ENCODE measurements at places on chromosomes 1 and 21.

- no peak for DNase-seq
Measured at GRCh38 chr1:43286115-43286514, 734 bp upstream of the C1orf210 start.

DNA sequence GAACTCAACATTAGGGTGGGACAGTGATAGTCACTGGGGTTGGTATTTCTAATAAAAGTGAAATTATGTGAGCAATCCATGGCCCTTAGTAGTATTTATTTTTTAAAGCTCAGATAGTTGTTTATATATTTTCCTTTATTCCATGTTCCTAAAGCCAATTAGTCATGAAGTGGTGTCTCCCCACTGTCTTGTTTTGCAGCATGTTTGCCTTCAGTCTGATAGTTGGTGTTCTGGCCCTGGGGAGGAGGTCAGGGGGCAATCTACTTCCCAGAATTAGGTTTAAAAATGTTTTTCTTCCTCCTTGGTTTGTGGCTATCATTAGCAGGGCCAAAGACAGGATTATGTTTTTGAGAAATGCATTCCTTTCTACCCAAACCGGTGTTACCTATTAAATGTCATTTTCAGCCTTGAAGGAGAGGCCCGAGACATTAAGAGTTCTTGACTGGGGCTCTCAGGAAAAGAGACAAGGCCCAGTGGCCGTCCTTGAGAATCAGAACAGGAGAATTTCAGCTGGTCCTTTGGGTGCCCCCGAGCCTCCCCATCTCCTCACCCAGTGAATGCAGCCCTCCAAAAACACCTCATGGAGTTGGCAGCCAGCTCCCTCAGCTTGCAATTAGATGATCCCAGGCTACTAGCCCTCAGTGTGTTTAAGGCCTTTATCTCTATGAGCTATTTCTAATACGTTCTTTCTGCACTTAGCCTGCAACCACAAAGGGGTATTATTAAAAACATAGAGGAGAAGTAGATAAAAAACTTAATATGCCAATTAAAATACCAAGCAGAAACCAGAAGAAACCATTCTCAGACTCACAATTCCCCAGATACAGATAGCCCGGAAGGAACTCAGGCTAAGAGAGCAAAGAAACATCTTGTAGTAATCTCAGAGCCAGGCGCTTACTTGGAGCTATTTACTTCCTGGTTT is 71.3 kb upstream of the NGF start:
- no peak for DNase-seq

DNA sequence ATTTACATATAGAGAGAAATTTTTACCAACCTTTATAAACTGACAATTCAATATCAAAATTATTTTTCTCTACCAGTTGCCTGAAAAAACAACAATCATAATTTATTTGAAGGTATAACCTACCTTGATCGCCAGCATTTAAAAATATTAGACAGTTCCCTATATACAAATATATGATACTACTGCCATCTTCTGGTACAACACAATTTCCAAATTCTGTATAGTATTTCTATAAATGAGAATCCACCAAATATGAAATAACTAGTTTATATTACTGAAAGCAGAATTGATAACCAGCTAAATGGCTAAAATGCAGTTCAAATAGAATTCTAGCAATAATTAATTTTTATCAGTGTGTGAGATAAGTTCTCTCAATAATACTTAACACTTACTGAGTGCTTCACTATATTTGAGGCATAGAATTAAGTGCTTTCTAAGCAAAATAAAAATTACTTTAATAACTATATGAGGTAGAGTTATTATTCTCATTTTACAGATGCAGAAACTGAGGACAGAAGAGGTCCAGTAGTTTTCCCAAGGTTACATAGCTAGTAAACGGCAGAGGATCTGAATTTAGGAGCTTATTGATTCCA is 75.6 kb downstream of the PIGK start:
- DNase-seq = peak; percentile 9

- no peak for DNase-seq
Measured at GRCh38 chr1:10508511-10508951, 33.8 kb downstream of the PEX14 start.

DNA sequence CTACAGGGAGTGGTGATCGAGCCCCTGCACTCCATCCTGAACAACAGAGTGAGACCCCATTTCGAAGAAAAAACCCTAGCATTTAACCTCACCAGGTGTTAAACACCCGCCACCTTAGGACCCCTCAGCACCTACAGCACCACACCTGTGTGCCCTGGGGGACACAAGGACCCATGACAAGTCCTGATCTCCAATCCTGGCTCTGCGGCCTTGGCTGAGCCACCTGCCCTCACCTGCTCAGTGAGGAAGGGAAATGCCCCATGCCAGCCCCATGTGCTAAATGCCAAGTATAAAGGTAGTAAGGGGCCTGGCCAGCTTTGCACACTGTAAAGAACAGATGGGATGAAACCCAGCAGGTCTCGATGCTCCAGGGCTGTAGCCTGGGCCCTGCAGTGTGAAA is 11.1 kb downstream of the MRTO4 start:
- no peak for DNase-seq

GRCh38 chr1:92211166-92211565 is 6.5 kb upstream of the C1orf146 start:
- DNase-seq = no peak

DNA sequence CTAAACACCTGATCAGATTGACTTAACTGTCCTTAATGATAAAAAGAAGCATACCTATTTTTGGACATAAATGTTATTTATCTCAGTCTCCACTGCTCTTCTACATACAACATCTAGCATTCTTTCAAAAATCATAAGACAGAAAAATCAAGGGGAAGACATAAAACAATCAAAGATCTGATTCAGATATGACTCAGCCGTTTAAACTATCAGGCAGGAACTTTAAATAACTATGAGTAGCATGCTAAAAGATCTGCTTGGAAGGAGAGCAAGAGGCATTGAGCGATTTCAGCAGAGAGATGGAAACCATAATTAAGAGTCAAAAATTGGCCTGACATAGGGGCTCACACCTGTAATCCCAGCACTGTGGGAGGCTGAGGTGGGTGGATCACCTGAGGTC is 27.2 kb upstream of the SLC22A15 start:
- no peak for DNase-seq

- no peak for DNase-seq
Measured at GRCh38 chr1:30476911-30477459, 246.4 kb downstream of the MATN1 start.

DNA sequence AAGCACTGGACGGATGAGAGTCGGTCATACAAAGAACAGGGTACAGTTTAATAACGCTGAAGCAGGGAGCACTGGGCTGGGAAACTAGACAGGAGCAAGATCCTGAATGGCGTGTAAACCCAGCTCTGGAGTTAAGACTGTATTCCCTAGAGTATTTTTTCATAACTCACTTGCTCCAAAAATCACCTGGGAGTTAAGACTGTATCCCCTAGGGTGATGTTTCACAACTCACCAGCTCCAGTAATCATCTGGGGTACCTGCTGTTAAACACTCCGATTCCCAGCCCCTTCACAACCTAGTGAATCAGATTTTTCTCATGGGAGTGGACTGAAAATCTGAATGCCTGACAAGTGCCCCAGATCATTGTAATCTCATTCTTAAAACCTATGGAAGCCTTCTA is 123.2 kb downstream of the MAB21L3 start:
- no peak for DNase-seq

- no peak for DNase-seq
Measured at GRCh38 chr1:38000529-38001455, 4.5 kb downstream of the FHL3 start.

DNA sequence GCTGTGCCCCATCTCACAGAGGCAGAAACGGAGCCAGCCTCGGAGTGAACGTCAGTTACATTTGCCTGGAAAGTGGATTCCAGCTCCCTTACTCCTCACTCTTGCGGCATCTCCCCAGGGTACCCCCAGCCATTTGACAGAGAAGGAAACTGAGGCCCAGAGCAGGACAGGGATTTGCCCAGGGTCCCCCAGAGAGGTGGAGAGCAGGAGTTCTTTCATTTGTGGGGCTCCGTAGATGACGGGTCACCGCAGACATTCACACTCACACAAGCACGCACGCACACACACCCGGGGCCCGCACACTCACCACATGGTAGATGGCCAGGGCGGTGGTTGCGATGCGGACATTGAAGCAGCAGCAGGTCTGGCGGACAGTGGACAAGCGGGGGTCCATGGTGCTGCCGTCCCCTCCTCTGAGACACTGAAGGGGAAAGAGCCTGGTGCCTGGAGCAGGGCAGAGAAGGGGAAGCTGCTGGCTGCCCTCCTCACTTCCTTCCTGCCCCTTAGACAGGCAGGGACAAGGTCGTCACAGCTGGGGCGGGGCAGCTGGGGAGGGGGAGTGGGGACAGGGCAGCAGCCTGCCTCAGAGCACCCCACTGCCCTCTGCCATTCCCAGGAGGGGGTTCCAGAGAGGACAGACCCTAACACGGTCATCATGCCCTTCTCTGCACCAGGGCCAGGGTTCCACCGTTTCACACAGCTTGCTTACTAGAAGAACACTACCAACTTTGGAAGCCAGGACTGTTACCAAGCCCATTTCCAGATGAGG is at the start of gene LAPTM5:
Gene LAPTM5 (minus strand): TSS at position 423 of the 769 bp plus-strand sequence. CDS start 29 bp downstream, at position 394.
- peak; percentile 49 for DNase-seq

GRCh38 chr1:1997576-1997975 is 6.0 kb downstream of the CFAP74 start:
- no peak for DNase-seq

DNA sequence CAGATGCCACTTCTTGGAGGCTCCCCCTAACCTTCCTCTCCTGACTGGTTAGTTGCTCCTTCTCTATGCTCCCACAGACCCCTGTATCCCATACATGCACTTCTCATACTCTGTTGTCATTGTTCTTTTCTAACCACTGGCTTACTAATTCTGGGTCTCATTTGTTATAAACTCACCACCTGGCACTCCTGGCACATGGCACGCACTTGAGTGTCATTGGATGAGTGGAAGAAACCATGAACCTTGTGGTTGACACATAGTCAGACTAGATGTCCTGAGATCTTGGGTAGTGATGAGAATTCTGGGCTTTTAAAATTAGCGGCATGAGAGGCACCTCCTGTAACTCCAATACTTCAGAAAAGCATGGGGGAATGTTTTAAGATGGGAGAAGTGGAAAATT is 49.3 kb downstream of the TRIM62 start:
- DNase-seq = no peak

DNA sequence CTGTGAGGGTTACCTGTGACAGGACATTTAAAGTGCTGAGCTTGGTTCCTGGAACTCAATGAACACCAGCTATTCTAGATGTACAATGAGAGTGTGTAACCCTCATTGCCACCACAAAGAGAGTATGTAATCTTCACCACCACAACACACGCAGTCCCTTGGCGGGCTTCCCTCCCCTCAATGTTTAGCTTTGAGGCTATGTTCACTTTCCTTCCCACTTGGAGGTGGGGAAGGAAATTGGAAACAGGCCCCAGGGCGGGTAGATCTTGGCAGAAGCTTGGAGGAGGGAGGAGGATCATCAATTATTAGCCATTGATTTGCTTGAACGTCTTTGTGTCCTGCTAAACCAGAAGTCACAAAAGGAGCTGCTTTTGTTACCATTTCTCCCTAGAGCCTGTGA is 8.3 kb upstream of the COL16A1 start:
- no peak for DNase-seq

GRCh38 chr1:244056577-244056976 is 5.5 kb downstream of the ZBTB18 start:
- DNase-seq = no peak

- DNase-seq = no peak
Measured at GRCh38 chr21:44984428-44984791, 44.6 kb downstream of the SLX9 start.

GRCh38 chr1:200890027-200890426 is 4.7 kb upstream of the INAVA start:
- no peak for DNase-seq

- DNase-seq = no peak
Measured at GRCh38 chr1:184950227-184950626, 24.1 kb downstream of the NIBAN1 start.

- DNase-seq = peak; percentile 44
Measured at GRCh38 chr1:246608616-246609376, 42.5 kb downstream of the CNST start.

DNA sequence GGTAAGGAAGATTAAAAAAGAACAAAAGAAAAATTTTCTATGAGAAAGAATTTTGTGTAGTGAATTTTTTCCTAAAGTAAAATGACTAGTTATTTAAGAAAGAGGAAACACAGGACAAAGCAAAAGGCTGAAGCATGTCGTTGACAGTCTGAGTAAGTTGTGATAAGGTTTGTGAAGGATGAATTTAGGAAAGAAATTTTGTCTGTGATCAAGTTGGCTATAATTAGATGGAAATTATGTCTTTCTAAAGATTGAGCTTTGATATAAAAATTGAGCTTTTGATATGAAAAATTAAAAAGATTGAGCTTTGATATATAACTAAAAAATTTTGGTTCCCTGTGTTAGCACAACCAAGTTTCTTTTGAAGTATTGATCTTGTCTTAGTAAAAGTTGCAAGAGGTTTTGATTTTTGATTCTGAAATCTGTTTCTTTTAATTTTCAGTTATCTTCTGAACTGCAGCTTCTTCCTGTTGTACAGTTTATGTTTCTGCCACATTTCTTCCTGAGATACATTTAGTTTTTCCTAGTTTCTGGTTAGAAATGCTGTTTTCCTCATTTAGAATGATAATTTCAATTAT is 101.7 kb upstream of the KIAA0040 start:
- DNase-seq = no peak

DNA sequence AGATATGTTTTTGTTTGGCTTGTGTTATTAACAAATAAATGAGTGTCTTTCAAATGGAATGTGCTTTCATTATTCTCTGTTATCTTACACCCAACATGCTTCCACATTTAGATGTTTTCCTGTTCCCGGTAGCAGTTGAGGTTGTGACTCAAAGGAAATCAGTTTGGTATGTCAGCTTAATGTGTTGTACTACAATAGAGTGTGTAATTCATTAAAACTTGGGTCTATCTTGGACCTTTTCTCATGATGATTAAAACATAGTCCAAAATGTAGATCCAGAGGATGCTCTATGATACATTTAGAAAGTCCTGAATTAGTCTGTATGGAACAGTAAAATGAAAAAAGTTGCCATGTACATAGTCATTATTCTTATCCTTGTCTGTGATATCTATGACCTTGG is 26.7 kb downstream of the RTCA start:
- DNase-seq = no peak

DNA sequence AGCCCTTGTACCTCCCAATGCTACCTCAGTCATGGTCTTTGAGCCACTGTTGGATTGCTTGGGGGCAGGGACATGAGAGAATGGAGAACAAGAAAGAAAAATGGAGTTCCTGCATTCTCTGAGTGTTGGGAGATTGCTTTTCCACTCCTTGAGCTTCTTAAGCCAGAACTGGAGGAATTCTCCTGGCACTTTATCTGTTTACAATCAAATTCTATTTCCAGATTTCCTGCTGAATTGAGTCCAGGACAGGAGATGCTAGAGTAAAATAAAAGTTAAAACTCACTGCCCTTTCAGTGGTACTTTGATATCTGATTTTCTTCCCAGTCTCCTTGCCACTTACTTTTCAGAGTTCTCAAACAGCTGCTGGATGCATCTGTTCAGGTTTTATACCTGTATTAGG is 24.4 kb upstream of the DEPDC1 start:
- no peak for DNase-seq

DNA sequence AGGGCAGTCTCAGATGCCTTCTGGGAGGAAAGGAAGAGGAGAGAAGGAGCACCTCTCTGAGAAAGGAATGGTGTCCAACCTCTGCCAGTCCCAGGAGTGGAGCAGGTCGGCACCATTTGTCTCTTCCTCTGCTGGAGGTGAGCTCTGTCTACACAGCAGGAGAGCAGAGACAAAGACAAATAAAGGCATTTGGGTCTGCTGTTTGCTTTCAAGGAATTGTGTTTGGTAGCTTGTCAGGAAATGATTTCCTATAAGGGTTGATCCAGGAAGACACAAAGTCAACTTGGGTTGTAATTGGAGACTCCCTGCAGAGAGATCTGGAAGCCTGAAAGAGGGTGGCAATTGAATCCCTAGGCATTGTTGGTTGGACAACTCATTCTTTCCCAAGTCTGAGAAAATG is 34.5 kb upstream of the PLXNA2 start:
- no peak for DNase-seq

Data from KG1 (cell line).